ENCODE measurements at places on chromosomes 16 and 17. TPM values are rescaled to one million over a fixed set of nuclear protein-coding genes. Genes with fewer than 3 reads are reported as not detected.
A peak's percentile ranks its signal among the peaks of the same experiment; 100 is the strongest.

Gene KRTAP9-6
- not detected for total RNA-seq

Gene CD300LB
- total RNA-seq: not detected

Gene SLC47A1
- total RNA-seq: 2.2 TPM

Gene WNT9B
- total RNA-seq: 2.4 TPM

DNA sequence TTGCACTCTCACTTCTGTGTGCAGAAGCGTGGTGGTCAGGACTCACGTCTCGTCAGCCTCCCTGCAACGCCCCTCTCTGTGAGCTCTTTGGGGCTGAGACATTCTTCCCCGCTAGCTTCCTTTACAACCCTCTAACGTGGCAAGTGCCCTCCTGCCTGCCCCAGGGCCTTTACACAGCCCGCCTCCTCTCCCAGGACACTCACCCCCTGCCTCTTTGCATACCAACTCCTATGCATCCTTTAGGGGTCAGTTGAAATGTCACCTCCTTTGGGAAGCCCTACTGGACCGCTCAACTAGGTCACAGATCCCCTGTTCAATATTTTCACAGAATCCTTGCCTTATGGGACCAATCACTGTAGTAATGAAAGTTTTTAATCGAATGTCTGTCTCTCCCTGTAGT is 61.4 kb downstream of the SDK2 start:
- DNase-seq: no peak
- H3K4me1 ChIP-seq: no peaks in the 10 kb centered on the region
- no peaks in the 10 kb centered on the region for H3K36me3 ChIP-seq
- H3K4me3 ChIP-seq: no peak overlapping the region

DNA sequence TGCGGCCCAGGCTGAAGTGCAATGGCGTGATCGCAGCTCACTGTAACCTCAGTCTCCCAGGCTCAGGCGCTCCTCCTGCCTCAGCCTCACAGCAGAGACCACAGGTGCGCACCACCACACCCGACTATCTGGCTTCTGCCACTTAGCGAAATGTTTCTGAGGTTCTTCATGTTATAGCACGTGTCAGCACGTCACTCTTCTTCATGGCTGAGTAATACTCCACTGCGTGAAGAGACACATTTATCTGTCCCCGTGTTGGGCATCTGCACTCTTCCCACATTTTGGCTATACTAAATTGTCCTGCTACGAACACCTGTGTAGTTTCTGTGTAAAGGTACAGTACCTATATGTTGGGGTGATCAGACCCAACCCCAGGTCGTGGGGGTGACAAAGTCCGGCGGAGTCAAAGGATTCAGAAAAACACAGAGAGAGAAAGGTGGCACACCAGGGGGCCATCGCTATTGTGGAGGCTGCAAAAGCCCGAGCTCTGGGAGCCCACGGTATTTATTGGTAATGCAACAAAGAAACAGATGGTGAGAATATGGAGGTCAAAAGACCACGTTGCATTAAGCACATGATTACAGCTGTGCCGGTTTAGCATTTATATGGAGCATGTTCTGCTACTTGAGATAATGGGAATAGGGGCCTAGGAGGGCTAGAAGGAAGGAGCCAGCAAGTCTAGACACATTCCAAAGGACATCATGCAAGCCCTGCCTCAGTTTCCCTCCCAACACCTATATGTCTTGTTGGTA is 851 bp upstream of the DPEP1 start:
- no peaks in the 10 kb centered on the region for H3K27me3 ChIP-seq
- H3K36me3 ChIP-seq: no peaks in the 10 kb centered on the region
- H3K4me1 ChIP-seq: no peaks in the 10 kb centered on the region
- no peak overlapping the region for H3K27ac ChIP-seq
- no peak overlapping the region for H3K4me3 ChIP-seq

GRCh38 chr17:41383690-41384089 is 1.6 kb upstream of the KRT34 start:
- H3K27ac ChIP-seq: no peak overlapping the region
- H3K36me3 ChIP-seq: no peaks in the 10 kb centered on the region
- no peak overlapping the region for H3K4me3 ChIP-seq

DNA sequence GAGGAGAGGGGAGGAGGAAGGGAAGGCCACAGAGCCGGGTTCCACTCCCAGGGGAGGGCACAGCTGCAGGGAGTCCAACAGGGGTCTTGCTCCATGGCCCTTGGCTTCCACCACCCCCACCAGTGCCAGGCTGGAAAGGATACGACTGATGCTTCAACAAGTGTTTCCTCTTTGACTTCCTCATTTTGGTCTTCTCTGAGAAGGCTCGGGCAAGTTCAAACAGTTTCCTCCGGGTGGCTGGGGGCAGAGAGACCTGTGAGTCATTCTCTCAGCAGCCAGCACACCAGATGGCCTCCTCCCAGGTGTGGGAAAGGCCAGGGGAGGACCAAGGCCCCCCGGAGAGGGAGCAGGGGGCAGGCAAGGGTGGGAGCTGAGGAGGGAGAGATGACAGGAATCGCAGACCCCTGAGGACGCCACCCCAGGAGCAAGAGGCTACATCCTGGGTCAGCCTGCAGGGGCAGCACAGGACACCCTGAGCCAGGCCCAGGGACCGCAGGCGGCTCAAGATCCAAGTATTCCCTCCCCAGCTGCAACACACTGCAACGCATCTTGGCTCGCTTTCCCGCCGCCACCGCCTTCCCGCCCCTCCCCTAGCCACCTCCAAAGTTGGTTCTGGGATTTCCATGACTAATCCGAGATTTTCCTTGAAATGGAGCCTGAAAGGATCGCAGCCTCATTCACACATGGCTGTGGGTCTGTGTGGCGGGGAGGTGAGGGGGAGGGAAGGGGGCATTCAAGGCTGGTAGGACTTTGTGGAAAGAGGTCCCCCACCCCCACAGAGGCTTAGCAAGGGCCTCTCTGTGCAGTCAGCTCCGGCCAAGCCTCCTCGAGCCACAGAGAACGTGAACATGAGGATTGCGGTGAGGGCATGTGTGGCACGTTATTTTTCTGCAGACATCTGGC is 18.4 kb upstream of the MRPS23 start:
- DNase-seq: peak; percentile 86
- no peaks in the 10 kb centered on the region for H3K4me1 ChIP-seq
- peaks cover 33% of the 10 kb centered on the region for H3K36me3 ChIP-seq
- peak overlapping the region; percentile 77 for H3K27ac ChIP-seq
- no peak overlapping the region for H3K4me3 ChIP-seq
